NCI-H345 (cell line): ENCODE measurements at places on chromosomes 5 and 9.

- DNase-seq, result no peak
These were observed at the start of gene PDE6A for GRCh38 chr5:149944666-149945065. TSS of gene PDE6A (minus strand) at chr5:149944793. CDS start at chr5:149944673, 120 bp downstream.

DNA sequence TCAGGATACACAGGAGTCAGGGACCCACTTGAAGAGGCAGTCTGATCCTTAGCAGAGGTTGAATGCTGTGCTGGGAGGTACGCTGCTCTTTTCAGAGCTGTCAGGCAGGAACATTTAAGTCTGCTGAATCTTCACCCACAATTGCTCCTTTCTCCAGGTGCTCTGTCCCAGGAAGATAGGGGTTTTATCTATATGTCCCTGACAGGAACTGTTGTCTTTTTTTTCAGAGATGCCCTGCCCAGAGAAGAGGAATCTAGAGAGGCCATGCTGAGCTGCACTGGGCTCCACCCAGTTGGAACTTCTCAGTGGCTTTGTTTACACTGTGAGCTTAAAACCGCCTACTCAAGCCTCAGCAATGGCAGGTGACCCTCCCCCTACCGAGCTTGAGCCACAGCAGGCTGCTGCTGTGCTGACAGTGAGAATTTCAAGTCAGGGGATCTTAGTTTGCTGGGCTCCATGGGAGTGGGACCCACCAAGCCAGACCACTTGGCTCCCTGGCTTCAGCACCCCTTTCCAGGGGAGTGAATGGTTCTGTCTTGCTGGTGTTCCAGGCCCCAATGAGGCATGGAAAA is 169.0 kb downstream of the FBXL17 start:
- peak; percentile 55 for DNase-seq

- DNase-seq, result no peak
These were observed 51.8 kb downstream of the EHMT1 start for GRCh38 chr9:137670391-137671195.

DNA sequence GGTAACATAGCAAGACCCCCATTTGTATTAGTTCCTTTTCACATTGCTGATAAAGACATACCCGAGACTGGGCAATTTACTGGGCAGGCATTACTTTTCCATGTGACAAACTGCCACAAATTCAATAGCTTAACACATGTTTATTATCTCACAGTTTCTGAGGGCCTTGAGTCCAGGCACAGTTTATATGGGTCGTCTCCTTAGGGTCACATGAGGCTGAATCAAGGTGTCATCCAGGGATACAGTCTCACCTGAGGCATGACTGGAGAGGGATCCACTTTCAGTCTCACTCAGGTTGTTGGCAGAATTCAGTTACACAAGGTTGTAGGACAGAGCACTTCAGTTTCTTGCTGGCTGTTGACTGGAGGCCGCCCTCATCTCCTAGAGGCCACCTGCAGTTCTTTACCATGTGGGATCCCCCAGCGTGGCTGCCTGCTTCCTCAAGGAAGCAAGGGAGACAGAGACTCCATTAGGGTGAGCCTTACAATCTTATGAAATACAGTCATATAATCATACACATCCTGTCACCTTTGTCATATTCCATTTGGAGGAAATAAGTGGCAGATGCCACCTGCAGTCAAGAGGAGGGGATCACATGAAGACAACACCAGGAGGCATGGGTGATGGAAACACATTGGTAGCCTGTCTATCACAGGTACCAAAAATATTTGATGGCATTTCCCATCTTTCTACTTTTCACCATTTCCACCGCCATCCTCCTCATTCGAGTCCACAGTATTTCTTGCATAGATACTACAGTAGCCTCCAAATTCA is 15.1 kb upstream of the ERAP1 start:
- no peak for DNase-seq

GRCh38 chr9:121455527-121456239 is 44.0 kb downstream of the GGTA1 start:
- no peak for DNase-seq

DNA sequence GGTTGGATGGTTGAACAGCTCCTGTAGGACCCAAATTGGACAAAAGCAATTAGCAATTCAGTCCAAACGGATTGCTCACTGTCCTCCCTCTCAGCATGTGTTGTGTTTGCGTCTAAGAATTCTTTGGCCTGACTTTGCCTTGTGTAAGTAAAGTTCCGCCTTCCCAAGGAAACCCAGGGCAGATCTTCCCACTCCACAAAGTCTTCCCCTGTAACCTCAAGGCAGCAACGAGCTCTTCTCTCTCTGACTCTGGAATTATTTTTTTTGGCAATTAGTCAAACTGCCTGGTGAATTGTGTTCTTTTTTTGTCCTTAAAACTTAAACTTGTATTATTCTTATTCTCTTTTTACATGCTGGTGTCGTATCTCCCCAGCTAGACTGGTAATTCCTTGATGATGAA is 20.7 kb upstream of the BASP1 start:
- no peak for DNase-seq

GRCh38 chr5:102763734-102764133 is 8.6 kb downstream of the PAM start:
- DNase-seq, result no peak

DNA sequence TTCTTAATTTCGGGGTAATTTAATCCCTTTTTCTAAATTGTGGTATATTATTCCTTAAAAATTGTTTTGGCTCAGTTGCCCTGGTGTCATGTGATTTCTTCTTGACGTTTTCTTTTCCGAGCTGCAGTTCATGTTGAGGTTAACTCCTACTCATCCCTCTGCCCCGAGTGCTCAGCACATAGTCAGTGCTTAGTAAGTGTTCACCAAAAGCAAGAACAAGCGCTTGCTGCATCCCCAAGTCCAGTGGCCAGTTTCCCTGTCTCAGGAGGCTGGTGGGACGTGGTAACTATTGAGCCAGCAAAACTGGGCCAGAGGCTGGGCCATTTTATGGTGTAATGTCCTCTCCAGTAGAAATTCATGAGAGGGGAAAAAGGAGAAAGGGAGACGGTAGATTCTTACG is 23.3 kb downstream of the TRIO start:
- DNase-seq, result no peak

DNA sequence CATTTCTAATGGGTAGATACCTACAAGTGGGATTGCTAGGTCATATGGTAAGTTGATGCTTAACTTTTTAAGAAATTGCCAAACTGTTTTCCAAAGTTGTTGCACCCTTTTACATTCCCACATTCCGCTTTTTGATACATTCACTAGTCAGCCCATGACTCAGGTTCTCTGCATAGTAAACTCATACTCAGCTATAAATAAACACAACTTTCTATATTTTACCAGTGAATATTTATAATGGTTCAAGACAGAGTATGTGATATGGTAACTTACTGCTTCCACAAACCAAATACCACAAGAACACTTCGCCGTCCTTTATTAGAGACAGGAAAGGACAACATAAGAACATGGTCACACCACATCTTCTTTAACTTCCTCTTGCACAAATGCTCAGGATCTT is 54.0 kb downstream of the PLPP1 start:
- DNase-seq, result no peak

DNA sequence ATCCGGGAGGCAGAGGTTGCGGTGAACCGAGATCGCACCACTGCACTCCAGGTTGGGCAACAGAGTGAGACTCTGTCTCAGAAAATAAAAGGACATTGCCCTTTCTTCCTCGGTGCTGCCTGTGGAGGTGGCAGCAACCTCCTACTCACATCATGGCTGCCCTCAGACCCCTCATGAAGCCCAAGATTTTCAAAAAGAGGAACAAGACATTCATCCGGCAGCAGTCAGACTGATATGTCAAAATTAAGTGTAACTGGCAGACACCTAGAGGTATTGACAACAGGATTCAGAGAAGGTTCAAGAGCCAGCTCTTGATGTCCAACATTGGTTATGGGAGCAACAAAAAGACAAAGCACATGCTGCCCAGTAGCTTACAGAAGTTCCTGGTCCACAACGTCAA is 12.6 kb upstream of the PAX5 start:
- DNase-seq, result no peak

GRCh38 chr9:127644146-127644827 is 32.2 kb downstream of the STXBP1 start:
- DNase-seq, result no peak

DNA sequence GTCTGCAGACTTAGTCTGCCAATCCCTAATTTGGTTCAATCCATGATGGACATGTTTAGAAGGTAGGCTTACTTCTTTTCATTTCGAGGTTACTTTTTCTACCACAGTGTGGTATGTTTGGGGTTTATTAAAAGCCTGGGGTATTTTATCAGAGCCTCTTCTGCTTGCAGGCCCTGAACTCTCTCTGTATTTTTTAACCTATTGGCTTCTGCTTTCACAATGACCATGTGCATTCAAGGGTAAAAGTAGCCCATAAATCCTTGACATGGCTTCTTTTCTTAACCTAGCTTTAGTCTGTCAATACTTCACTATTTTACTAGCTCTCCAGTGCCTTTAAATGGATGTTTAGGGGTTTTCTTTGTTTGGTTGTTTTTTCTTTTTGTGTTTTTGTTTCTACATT is 286.6 kb downstream of the FER start:
- DNase-seq, result no peak

DNA sequence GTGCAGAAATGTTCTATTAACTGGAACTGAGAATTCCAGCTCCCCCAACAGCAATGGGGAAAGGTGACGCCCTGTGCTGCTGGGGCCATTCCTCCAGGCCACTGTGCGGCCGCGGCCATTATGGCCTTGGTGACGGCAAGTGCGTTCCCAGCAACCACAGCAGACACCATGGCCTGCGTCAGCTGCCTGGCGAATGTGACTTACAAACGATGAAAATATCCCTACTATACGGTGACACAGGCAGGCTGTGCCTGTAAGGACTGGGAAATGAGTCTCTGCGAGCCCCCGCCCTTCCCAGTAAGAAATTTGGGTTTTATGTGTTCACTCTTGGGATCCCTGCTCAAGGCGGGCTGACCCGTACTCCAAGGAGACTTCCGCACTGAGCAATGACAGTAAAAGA is 20.6 kb downstream of the CLPTM1L start:
- no peak for DNase-seq
